ENCODE measurements at places on chromosomes 4 and X.

DNA sequence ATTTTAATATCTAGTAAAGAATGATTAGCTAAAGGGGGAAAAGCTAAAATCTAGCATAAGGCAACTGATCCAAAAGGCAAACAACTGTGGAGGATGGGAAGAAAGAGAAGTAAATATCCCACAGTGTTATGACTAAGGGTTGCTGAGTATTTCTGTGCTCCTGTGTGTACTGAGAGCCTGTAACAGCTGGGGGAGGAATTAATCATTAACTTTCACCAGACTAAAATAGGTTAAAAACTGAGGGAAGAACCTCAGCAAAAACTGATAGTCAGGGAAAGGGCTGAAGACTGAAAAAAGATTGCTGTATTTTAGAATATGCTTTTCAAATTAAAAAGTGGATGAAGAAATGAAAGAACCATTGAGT is 365.9 kb downstream of the CXXC4 start:
- no peak for DNase-seq

DNA sequence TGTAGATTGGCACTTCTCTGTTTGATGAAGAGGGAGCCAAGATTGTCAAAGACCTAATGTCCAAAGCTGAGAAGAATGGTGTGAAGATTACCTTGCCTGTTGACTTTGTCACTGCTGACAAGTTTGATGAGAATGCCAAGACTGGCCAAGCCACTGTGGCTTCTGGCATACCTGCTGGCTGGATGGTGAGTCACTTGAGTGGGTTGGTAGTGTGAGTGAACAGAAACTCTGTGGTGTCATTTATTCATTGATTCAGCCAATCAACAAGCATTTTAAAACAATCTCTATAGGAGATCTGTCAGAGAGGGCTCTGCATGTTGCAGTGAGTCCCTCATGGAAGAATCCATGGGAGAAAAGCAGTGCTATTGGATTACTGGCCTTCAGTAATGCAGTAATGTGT is 16.3 kb downstream of the TAF9B start:
- peak; percentile 39 for DNase-seq

GRCh38 chr4:139633195-139633594 is 32.4 kb upstream of the MGST2 start:
- DNase-seq = no peak

DNA sequence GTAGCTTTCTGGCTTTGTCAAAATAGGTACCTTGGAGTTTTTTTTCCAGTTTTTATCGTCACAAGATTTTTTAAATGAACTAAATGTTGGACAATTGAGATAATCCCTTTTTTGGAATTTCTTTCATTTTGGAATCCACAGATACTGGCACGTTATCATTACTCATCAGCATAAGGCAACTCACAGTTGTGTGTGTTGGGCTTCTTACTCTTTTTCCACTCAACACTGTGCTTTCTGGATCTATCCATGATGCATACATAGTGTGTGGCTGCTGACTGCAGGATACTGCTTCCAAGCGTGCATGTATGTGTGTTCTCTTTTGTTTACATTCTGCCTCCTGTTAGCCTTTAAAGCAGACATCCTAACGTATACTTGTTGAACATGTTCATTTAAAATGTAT is 113.5 kb upstream of the FAM9A start:
- no peak for DNase-seq

DNA sequence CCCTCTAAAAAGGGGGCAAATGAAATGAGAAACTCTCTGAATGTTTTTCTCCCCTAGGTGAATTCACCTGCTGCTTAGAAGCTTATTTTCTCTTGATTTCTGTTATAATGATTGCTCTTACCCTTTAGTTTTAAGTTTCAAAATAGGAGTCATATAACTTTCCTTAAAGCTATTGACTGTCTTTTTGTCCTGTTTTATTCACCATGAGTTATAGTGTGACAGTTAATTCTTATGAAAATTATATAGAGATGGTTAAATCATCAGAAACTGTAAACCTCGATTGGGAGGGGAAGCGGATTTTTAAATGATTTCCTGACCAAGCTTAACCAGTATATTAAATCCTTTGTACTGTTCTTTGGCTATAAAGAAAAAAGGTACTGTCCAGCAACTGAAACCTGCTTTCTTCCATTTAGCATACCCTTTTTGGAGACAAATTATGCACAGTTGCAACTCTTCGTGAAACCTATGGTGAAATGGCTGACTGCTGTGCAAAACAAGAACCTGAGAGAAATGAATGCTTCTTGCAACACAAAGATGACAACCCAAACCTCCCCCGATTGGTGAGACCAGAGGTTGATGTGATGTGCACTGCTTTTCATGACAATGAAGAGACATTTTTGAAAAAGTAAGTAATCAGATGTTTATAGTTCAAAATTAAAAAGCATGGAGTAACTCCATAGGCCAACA is 4.2 kb downstream of the ALB start:
- DNase-seq = no peak

DNA sequence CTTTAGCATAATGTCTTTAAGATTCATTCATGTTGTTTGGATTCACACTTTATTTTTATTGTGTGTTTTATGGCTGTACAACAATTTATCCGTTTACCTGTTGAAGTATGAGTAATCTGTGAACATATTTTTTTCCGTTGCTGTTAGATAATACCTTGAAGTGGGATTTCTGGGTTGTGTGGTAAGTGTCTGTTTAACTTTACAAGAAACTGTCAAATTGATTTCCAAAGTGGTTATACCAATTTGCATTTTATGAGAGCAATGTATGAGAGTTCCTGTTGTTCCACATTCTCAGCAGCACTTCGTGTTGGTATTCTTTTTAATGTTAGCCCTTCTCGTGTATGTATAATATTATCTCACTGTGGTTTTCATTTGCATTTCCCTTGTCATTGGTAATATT is 53.6 kb downstream of the USP53 start:
- DNase-seq = no peak

- DNase-seq = no peak
These were observed 8.8 kb downstream of the PPM1K start for GRCh38 chr4:88275516-88275915.

All from stimulated activated CD8-positive, alpha-beta memory T cell treated with anti-CD3 and anti-CD28 coated beads, Interleukin-7, amount 100 ng/mL, for 4 hours (primary cell).